Kidney glomerular epithelial cell (primary cell): ENCODE measurements at places on chromosomes 5 and 9.

DNA sequence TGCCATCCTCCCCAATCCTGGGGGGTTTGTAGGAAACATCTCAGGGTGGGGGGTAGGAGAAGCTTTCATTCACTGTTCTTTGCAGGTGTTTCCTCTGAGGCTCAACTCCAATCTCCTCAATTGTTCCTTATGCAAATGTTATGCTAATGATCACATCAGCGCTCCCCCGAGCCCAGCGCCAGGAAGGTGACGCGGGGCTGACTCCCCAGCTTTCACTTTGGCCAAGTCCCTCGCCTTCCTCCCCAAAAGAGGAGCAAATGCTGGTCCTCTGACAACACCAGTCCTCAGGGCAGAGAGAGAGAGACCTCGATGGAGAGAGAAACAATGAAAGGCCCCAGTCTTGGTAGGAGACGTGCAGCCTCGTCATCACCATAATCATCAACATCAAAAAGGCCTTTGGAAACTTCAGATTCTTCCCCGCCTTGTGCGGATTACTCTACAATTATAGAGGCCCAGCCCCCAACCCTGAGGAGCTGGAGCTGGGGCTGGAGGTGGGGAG is 39.1 kb downstream of the PCDH1 start:
- DNase-seq, result no peak

GRCh38 chr5:146891511-146891910 is 13.0 kb upstream of the PPP2R2B start:
- peak; percentile 24 for DNase-seq

GRCh38 chr5:23007236-23007635 is 154.1 kb upstream of the CDH12 start:
- DNase-seq, result no peak

DNA sequence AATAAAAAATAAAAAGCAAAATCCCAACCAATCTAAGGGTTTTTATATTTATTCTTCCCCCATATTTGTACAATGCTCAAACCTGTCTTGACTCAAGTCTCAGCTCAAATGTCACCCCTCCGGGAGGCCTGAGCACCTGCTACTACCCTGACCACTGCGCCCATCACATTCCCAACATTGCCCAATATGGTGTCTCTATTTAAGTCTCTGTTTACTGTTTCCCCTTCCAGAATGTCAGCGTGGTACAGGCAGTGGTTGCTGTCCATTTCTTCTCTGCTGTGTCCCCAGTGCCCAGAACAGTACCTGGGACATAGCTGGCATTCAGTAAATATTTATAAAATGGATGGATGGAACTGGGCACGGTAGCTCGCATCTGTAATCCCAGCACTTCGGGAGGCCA is 47.3 kb upstream of the PRRC2B start:
- DNase-seq, result no peak

GRCh38 chr9:91948101-91948596 is 1.9 kb downstream of the ROR2 start:
- DNase-seq, result no peak

GRCh38 chr5:129496421-129496820 is 36.3 kb downstream of the ADAMTS19 start:
- DNase-seq, result no peak

- DNase-seq, result no peak
Measured at GRCh38 chr5:81609810-81610375, 141.0 kb downstream of the SSBP2 start.

DNA sequence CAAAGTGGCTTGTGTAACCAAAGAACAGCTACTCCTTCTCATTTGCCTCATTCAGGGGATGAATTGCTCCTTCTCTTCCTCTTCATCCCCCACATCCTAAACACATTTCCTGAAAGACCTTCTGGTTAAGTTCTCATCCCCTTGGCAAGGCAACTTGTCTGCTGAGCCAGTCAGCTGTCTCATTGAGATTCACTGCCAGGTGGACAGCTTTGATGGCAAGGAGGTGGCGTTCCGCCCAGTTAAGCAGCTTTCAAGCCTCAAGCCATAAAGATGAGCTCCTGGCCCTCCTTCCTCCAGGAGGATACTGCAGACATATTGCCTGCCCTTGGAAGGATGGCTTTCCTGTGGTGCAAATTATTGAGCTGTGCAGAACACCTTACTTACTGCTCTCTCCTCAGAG is 448.6 kb upstream of the MPDZ start:
- DNase-seq, result no peak

DNA sequence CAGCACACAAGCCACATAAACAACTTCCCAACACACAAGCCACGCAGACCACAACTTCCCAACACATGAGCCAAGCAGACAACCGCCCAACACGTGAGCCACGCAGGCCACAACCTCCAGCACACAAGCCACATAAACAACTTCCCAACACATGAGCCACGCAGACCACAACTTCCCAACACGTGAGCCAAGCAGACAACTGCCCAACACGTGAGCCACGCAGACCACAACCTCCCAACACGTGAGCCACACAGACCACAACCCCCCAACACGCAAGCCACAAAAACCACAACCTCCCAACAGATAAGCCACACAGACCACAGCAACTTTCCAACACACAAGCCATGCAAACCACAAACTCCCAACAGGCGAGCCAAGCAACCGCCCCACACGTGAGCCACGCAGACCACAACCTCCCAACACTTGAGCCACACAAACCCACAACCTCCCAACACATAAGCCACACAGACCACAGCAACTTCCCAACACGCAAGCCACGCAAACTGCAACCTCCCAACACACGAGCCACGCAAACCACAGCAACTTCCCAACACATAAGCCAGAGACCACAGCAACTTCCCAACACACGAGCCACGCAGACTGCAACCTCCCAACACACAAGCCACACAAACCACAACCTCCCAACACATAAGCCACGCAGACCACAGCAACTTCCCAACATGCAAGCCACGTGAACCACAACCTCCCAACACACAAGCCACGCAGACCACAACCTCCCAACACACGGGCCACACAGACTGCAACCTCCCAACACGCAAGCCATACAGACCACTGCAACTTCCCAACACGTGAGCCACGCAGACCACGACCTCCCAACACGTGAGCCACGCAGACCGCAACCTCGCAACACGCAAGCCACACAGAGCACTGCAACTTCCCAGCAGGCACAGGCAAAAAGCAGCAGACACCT is 10.1 kb downstream of the BRD9 start:
- no peak for DNase-seq

- no peak for DNase-seq
Measured at GRCh38 chr9:129826344-129826743, 2.4 kb upstream of the TOR1A start.

GRCh38 chr9:136831002-136831719 is 11.1 kb upstream of the AJM1 start:
- no peak for DNase-seq

GRCh38 chr9:105142406-105143135 is 101.9 kb upstream of the SLC44A1 start:
- no peak for DNase-seq

- no peak for DNase-seq
Measured at GRCh38 chr9:16039218-16039987, 486.6 kb downstream of the CCDC171 start.

- DNase-seq, result peak; percentile 48
Measured at GRCh38 chr5:170216257-170216864, 16.4 kb upstream of the C5orf58 start.

GRCh38 chr9:119963798-119964372 is 594.6 kb upstream of the BRINP1 start:
- peak; percentile 95 for DNase-seq

DNA sequence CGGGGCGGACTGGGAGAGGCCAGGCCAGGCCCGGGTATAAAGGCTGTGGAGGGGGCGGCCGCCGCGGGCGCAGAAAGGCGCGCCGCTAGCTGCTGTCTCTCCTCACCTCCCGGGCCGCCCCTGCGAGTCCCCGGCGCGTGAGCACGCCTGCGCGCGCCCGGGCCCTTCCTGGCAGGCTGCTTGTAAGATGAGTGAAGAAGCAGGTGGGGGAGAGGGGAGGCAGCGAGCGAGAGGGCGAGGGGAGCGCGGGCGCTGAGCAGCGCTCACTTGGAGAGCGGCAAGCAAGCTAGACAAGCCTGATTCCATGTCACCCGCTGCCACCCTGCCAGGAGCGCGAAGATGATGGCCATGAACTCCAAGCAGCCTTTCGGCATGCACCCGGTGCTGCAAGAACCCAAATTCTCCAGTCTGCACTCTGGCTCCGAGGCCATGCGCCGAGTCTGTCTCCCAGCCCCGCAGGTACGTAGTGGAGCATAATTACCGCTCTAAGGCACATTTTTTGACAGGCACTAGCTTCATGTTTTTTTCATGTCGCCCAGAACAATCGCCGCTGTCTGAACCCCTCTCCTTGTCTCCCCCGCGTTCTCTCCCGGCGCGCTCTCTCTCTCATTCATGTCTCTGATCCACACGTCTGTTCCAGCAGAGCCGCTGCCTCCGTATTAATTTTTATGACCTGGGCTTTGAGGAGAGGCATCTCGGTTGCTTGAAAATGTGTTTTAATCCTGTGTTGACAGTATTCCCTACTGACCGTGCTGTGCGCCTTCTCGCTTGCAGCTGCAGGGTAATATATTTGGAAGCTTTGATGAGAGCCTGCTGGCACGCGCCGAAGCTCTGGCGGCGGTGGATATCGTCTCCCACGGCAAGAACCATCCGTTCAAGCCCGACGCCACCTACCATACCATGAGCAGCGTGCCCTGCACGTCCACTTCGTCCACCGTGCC is at the start of gene POU4F3:
Gene POU4F3, plus strand, starts transcription at position 66 of the 941 bp plus-strand sequence. Its CDS starts 274 bp downstream, at position 340.
- no peak for DNase-seq

DNA sequence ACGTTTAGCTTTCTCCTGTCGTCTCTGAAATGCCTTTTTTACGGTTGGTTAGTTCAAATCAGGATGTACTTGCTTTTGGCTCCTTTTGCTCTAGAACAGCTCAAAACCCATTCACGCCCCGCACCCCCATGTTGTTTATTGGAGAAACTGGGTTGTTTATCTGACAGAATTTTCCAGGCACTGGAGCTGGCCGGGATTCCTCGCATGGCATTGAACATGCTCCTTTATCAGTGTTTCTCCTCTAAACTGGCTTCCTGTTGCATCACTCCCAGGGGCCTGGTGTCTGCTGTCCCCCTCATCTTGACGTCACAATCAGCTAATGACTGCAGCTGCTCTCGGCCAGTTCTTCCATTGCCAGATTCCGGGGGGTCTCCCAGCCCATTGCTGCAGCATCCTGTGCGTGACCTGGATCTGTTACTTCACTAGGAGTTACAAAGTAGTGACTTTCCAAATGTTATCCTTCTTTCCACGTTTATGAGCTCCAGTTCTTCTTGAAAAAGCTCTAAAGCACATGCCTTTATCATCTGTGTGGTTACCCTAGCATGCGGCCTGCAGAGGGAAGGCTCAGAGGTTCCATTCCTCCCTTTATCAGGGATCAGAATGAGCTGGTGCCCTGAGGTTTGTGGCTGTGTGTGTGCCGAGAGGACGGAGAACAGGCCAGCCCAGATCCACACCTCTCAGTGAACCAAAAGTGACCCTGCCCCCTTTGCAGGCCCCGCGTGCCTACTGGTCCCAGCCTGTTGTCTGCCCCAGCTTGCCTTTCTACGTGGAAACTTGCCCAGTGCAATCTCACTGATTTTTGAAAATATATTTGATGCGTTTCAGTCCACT is 27.5 kb downstream of the FAM163B start:
- no peak for DNase-seq

GRCh38 chr5:65927503-65928321 is 1.3 kb downstream of the ERBIN start:
- DNase-seq, result peak; percentile 84

GRCh38 chr5:27906481-27906880 is 868.1 kb upstream of the CDH9 start:
- DNase-seq, result peak; percentile 45

DNA sequence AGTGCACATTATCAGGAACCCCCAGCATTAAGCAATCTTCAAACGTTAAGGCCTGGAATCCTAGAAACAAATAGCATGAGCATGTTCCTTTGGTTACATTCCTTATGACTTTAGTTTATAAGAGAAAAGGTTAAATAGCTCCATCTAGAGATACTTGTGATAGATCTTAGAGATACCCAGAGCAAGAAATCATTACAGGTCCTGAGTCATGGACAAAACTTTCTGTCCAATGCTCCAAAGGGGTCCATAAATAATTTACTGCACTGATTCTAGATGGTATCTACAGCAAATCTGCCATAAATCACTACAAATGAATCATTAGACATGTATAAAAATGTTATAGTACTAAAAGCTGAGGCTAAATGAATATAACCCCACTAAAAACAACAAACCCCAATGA is 139.6 kb downstream of the HTR1A start:
- DNase-seq, result no peak

DNA sequence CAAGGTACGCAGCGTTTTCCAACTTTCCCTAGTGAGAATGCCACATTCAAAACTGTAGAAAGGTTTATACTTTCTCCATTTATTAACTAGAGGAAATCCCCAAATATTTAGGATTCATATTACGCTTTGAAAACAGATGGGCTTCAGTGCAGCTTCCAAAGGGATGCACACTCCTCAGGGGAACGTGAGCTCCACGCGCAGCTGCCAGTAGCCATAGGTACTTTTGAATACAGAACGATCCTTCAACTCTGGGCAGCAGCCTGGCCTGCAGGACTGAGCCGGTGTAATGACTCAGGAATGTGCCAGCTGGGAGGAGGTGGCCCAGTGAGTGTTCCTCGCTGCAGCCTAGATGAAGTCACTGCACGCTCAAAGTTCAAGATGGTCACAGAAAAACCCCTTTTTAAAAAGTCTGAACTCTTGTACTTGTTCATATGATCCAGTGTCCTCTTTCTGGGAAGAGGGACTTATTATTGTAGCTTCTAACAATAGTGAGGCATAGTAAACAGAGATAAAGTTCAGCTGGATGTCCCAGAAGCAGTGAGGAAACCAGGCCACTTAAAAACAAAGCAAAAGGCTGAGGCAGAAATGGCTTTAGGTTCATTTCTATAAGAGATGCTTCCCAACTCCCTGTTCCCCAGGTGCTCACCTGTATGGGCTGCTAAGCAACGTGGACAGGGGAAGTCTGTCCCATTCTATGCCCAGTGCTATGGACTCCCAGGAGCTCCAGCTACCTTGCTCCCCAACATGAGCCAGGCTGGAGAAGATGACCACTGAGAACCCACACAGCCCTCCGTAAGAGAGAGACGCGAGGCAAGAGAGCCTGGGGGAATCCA is 130.0 kb downstream of the LHFPL2 start:
- peak; percentile 67 for DNase-seq

DNA sequence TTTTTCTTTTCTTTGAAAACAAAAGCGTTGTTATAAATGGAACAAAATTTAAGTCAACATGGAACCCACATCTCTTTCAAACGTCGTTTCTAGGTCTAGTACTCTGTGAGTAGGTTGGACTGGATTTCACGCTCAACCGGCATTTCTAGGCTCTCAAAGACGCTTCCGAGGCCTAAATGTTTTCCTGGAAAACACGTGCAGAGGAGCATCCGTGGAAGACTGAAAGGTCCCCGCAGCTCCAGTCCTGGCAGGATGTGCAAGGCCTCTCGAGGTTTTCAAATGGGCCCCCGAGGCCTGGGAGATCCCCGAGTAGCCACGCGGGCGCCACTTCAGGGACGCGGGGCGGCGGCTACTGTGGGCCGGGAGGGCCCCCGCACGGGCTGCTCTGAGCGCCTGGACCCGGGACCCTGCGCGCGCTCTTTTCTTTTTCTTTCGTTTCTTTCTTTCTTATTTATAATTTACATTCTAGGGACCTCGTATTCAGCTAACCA is 4.2 kb upstream of the IRX2 start:
- no peak for DNase-seq

- DNase-seq, result no peak
Measured at GRCh38 chr5:111772456-111773122, 15.6 kb upstream of the NREP start.

GRCh38 chr5:79108086-79108485 is 3.5 kb upstream of the BHMT start:
- no peak for DNase-seq
